ENCODE measurements at places on chromosomes 6 and 20. TPM values are rescaled to one million over a fixed set of nuclear protein-coding genes. Genes with fewer than 3 reads are reported as not detected.

DNA sequence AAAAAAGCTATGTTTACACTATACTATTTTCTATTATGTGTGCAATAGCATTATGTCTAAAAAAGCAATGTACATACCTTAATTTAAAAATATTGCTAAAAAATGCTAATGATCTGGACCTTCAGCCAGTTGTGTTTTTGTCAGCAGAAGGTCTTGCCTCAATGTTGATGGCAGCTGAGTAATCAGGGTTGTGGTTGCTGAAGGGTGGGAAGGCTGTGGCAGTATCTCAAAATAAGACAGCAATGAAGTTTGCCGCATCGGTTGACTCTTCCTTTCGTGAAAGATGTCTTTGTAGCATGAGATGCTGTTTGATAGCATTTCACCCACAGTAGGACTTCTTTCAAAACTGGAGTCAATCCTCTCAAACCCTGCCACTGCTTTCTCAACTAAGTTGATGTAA lies 134.7 kb upstream of the CDYL start:
- DNase-seq, result no peak

GRCh38 chr20:23150304-23151007 lies 64.3 kb upstream of the CD93 start:
- DNase-seq, result no peak

GRCh38 chr6:44054721-44055559 lies 72.3 kb downstream of the MRPL14 start:
- peak; percentile 22 for DNase-seq

- peak; percentile 80 for DNase-seq
Measured at GRCh38 chr20:39986173-39986904, 702.7 kb downstream of the MAFB start.

GRCh38 chr20:5328268-5328667 lies 11.5 kb upstream of the PROKR2 start:
- no peak for DNase-seq

GRCh38 chr6:85580878-85581267 lies 12.8 kb downstream of the SNX14 start:
- DNase-seq, result peak; percentile 47

GRCh38 chr6:51553246-51554015 lies 534.0 kb downstream of the PKHD1 start:
- DNase-seq, result no peak

DNA sequence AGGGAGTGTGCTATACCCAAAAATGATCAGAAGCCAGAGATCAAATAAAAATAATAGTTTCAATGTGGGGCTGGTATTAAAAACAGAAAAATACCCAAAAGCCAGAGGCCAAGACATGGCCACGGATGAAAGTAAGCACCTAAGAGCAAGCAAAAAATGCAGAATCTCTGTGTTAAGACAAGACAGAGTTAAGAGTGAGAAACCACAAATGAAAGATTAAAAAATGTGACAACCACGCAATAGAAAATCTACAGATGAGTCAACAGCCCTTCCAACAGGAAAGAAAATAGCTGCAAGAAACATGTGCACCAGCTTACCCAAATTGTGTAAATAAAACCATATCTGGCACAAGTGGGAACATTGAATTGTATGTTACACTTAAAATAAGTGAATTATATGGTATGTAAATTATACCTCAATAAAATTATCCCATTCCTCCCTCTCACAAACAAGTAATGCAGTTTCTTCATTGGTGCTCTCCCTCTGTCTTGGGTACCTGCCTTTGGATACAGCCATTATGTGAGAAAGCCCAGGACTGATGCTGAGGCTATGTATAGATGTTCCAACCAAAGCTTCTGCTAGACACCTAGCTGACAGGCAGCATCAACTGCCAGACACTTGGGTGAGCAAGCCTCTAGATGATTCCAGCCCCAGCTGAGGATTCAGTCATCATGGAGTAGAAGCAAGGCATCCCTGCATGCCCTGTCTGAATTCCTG lies 55.3 kb upstream of the UFL1 start:
- DNase-seq, result no peak

- DNase-seq, result no peak
Measured at GRCh38 chr6:128606611-128607010, 86.2 kb upstream of the PTPRK start.

DCBLD1 gene
- 6.7 TPM for total RNA-seq

DNA sequence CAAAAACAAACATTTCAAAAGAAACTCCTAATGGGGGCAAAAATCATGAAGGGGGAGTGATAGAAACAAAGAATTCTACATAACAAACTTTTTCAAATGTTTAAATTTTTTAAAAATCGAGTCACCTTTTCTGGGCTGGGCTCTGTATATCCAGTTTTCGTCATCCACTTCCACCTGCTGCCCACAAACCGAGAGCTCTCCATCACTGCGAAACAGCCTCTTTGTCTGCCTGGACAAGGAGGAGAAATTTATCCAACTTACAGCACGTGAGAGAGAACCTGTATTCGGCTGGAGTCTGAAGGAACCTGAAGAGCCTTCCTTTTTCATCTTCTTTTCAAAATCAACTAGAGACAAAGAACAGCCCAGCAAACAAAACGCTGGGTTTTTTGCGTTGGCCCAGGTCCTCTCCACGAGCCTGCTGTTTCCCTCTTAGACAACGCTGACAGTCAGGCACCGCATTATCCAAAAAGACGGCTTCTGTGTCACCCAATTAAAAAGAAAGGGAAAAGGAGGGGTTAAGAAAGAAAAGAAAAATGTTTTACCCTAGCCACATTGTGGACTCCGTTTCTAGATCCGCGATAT lies 72.4 kb upstream of the NHSL1 start:
- DNase-seq, result no peak

- DNase-seq, result no peak
Measured at GRCh38 chr6:112485827-112486212, 138.7 kb downstream of the RFPL4B start.

GRCh38 chr6:11243861-11244260 lies 11.4 kb upstream of the NEDD9 start:
- DNase-seq, result no peak

RANBP9 gene
- total RNA-seq, result 29.9 TPM

GRCh38 chr6:22582417-22583205 lies 13.2 kb downstream of the HDGFL1 start:
- DNase-seq, result no peak

- DNase-seq, result no peak
Measured at GRCh38 chr20:25135031-25135430, 53.1 kb upstream of the VSX1 start.

DNA sequence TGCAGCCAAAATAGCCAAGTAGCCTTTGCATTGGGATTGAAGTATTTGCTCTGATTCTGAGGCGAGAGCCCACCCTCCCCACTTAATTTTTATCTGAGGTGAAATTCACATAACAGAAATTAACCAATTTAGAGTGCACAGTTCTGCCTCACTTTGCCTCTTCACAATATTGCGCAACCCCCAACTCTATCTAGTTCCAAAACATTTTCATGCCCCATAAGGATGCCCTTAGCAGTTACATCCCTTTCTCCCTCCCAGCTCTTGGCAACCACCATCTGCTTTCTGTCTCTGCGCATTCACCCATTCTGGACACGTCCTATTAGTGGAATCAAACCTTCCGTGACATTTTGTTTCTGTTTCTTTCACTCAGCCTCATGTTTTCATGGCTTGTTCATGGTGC lies 9.0 kb downstream of the MAS1L start:
- no peak for DNase-seq

IYD gene
- total RNA-seq, result not detected

GRCh38 chr20:35947907-35948306 lies 6.4 kb downstream of the SCAND1 start:
- no peak for DNase-seq

- no peak for DNase-seq
Measured at GRCh38 chr6:162882801-162883481, 155.2 kb downstream of the PACRG start.

DNA sequence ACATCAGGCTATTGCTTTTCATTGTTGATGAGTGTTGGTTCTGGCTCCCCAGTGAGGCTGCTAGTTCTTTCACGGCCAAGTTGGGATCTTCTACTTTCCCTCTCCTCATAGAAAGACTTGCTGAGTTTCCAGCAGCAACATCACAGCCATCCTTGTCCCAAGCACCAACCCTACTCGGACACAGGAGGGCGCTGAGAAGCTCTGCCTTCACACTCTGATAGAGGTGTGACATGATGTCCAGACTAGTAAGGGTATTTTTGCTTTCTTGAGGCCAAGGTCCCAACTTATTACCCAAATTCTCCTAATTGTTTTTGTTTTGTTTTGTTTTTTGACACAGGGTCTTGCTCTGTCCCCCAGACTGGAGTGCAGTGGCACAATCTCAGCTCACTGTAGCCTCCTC lies 3.0 kb upstream of the GCM1 start:
- DNase-seq, result no peak

GRCh38 chr6:324116-324728 lies 31.9 kb downstream of the DUSP22 start:
- peak; percentile 54 for DNase-seq

DNA sequence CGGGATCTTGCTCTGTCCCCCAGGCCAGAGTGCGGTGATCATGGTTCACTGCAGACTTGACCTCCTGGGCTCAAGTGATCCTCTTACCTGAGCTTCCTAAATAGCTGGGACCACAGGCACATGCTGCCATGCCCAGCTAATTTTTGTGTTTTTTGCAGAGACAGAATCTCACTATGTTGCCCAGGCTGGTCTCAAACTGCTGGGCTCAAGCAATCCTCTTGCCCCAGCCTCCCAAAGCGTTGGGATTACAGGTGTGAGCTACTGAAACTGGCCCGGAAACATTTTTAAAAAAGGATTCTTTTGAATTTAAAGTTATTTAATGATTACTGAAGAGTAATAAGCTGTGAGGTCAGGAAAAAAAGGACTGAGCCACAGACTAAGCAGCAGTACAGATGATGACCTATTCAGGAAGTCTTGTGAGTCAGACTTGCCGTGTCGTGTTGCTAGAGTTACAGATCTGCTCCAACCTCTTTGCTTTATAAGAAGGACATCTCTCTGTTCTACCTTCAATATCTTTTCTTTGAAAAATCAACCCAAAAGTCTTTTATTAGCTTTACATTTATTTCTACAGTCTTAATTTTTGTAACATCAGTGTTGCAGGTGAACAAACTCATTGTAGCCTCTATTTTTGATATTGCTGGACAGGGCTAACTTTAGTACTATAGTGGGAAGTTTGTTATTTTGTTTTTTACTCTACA lies 108.7 kb downstream of the NCOA3 start:
- no peak for DNase-seq

DNA sequence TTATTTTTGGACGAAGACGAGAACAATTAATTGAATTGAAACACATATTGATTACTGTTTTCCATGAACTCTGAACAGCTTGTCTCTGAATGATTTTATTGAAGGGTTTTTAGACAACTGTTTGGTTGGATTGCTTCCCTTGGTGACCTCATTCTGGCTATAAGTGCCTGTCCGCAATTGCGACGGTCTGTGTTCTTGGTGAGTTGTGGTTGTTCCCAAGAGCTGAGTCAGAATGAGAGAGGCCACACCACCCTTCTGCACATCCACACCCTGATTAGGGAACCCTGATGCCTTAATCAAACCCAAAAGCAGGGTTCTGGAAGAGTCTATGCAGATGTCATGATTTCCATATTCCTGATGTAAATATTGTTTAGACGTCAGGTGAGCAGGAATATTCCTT lies 747.0 kb downstream of the PTPRT start:
- DNase-seq, result no peak

DNA sequence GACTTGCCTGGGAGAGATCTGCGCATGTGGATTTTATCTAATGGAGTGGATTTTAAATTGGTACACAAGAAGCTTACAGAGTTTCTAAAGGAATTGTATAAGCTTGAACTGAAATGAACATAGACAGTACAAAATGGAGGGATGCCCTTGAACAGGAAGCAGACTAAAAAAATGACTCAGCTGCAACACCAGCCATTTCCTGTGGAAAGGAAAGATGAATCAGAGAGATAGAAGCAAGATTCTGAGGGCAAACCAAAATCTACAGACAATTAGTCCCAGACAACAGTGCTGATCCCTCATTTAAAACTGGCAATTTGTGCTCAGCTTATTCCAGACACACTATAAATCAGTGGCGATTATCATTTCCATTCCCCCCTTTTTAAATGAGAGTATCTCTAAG lies 114.6 kb upstream of the TCF21 start:
- no peak for DNase-seq

GRCh38 chr20:63104312-63105181 lies 97.8 kb upstream of the BHLHE23 start:
- DNase-seq, result peak; percentile 28

EEF1A2 gene
- 1,229 TPM for total RNA-seq

SPATS1 gene
- total RNA-seq, result not detected

DNA sequence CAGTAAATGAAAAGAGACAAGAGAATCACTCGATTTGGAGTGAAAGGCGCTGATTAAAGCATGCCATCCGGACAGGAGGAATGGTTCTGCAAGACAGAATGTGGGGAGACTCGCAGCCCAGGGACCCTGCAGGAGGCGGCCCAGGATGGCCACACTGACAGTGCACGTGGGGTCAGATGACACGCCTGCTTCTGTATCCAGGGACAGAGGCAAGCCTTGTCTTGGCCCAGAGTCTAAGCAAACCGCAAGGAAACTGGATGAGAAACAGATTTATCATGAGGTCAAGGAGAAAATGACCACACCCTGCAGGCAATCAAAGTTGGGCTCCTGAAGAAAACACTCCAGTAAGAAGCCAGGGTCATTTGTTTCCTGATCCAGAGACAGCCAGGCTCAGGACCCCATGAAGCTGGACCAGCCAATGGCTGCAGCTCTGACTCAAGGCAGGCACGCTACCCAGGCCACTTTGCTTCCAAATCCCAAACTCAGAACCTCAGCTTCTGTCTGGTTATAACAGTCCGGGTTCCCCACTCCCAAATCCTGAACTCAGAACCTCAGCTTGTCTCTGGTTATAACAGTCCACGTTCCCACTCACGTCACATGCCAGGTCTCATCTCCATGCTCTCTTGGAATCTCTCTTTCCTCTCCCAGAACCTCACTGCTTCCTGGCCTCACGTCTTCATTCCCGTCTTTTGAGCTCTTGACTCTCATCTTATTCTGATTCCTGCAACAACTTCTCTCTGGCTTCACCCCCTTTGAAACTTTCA lies 144.9 kb upstream of the THBS2 start:
- DNase-seq, result no peak

- peak; percentile 57 for DNase-seq
Measured at GRCh38 chr6:45423824-45424450, 46.2 kb upstream of the SUPT3H start.

- DNase-seq, result no peak
Measured at GRCh38 chr6:142952614-142953013, 7.6 kb upstream of the HIVEP2 start.

DNA sequence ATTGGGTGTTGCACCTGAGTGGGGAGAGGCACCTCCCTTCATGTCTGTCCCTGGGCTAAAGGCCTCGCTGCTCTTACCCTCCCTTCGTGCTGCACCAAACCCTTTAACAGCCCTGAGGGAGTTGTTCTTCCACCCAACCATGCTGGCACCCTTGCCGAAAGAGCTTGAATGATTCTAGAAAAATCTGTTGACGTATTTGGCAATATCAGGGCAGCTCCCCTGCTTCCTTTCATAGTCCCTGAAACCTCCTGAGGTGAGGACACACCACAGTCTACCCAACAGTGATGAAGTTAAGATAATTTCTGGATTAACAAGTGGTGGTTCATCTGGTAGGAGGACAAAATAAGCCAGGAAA lies 15.3 kb downstream of the CD83 start:
- no peak for DNase-seq

LRRC73 gene
- total RNA-seq, result 1.4 TPM

Measured in Right ventricle myocardium superior (tissue), 1 donor.